Fibroblast of skin of left biceps (primary cell): ENCODE measurements at places on chromosomes 16 and 17.

DNA sequence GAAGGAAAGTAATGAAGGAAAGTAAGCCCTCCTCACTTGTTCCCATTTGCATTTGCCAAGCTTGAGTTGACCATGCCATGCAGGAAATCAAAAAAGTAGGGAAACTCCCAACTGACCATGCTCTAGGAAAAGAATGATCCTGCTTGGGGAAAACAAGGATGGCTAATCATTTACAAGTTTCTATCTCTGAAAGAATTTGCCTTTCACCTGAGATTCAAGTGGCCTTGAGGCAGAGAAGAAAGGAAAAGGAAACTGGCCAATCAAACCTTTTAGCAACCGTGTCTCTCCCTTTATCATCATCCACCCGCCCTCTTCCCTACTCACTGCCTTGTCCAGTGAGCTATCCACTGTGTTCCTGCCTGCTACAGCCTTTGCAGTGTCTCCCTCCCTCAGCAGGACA, 757.2 kb upstream of the SOX9 start:
- no peak for DNase-seq

DNA sequence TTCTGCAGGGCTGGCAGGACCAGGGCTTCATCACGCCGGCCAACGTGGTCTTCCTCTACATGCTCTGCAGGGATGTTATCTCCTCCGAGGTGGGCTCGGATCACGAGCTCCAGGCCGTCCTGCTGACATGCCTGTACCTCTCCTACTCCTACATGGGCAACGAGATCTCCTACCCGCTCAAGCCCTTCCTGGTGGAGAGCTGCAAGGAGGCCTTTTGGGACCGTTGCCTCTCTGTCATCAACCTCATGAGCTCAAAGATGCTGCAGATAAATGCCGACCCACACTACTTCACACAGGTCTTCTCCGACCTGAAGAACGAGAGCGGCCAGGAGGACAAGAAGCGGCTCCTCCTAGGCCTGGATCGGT, 1.4 kb downstream of the CDK5R1 start:
- DNase-seq = no peak

DNA sequence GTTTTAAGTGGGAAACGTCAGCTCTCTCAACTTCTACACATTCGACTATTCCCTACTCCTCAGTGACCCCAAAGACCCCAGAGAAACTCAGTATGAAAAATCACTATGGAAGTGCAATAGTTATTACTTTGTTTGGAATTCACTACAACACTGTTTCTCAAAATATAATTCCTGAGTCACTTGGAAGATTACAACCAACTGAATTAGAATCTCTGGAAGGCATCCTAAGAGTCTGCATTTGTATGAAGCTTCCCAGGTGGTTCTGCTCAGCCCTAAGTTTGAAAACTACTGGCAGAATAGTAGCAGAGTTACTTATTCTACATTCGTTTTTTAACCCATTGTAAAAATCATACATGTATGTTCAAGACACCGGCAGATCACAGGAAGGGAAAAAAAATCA, 525.6 kb downstream of the MAF start:
- DNase-seq = no peak

GRCh38 chr16:73404001-73404400, 356.1 kb upstream of the ZFHX3 start:
- no peak for DNase-seq

DNA sequence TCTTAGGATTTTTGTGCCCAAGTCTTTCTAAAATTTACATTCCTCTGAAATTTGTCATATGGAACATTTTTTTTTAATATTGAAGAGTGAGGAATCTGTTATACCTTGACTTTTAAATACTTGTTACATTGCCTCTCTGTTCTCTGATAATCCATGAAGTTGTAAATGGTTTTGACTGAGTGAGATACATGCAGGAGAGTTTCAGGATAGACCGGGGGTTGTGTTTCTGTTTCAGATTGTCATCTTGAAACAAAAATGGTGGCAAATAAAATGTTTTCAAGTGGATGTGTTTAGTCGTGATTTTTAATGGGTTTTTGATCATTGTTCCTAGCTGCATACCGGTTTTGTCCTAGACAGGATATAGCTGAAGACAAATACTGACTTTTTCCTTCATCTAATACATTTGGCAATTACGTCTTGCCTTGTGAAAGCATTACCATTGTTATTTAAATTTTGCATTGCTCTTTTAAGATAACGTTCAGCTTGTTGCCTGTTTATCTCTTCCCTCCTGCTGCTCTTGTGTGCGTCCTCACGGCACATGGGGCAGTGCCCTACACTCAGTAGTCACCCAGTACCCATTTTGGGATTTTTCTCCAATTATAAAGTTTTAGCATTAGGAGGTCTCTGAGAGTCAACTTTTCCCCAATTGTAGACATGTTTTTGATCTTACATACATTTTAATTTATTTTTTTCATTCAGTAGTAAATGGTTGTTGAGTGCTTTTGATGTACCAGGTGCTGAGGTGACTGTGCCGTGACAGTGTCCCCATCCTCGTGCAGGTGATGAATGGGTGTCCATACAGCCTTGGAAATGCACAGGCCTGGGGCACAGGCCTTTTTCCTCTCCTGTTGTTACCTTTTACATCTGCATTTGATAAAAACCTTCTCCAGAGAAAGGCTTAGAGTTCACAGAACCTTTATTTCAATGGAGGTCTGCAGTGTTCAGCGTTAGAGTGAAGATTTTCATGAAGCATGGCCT, 169.9 kb downstream of the MSI2 start:
- no peak for DNase-seq

GRCh38 chr17:74117999-74118421, 85.5 kb upstream of the RPL38 start:
- DNase-seq = no peak

- DNase-seq = no peak
These were observed 10.0 kb downstream of the CACNA1G start for GRCh38 chr17:50570528-50570927.
